ENCODE measurements at places on chromosomes 7 and 10. TPM values are rescaled to one million over a fixed set of nuclear protein-coding genes. Genes with fewer than 3 reads are reported as not detected.
A peak's percentile ranks its signal among the peaks of the same experiment; 100 is the strongest.

- no peak for DNase-seq
These were observed 474 bp upstream of the NSMCE4A start for GRCh38 chr10:121975295-121976086.

The DNAJB12 gene
- total RNA-seq: 23.1 TPM

GRCh38 chr7:139958599-139959284 is 104.0 kb downstream of the PARP12 start:
- no peak for DNase-seq

The GJC3 gene
- total RNA-seq: not detected

GRCh38 chr10:3987143-3987974 is 202.3 kb upstream of the KLF6 start:
- no peak for DNase-seq

GRCh38 chr10:3067859-3068179 is 471 bp downstream of the PFKP start:
- DNase-seq: no peak

DNA sequence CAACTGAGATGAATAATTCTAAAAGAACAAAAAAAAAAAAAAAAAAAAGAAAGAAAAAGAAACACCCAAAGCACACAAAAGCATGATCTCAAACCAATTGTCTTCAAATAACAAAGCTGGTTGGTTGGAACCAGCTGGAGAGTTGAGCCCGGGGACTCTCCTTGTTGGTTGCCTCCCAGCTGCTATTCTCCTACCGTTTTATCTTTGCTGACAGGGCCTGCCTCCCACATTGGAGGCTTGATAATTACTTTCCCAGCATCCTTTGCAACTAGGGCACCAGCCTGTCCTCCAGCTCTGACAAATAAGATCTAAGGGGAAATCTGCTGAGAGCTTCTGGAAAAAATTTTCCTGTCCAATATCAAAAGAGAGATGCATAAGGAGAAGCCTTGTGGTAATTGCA is 6.8 kb downstream of the PON1 start:
- DNase-seq: no peak

DNA sequence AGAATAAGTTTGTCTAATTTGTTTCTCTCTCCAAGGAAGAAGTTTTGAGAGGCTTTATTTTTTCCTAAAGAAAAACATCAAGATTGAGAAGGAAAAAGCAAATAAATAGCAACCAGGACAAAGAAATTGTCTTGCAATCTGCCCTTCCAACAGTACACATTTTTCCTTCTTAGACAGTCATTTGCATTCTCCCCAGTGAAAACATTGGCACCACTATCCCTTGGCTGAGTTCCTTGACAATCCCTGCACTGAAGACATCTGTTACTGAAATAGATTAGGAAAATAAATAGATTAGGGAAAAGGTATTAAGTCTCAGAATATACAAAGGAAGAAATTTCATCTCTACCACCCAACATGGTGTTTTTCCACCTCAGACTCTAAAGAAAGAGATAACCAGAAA is 12.2 kb upstream of the TMEM243 start:
- no peak for DNase-seq

GRCh38 chr10:21456160-21456559 is 69.3 kb downstream of the SKIDA1 start:
- DNase-seq: no peak

DNA sequence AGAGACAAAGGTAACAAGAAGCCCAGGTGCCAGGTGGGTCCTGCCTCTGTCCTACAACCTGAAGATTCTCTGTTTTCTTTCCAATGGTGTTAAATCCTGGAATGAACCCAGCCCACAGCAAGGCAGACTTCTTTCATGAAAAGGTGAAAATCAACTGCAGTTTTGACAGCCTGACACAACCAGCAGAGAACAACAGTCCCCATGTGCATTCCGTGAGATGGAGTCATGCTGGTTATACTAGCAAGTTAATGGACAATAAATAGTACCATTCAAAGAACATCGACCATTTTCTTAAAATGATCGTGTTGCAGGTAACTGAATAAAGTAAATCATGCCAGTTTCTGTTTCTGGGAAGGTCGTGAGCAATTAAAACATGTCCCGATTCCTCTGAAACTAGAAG is 131.5 kb downstream of the SFMBT2 start:
- DNase-seq: no peak

DNA sequence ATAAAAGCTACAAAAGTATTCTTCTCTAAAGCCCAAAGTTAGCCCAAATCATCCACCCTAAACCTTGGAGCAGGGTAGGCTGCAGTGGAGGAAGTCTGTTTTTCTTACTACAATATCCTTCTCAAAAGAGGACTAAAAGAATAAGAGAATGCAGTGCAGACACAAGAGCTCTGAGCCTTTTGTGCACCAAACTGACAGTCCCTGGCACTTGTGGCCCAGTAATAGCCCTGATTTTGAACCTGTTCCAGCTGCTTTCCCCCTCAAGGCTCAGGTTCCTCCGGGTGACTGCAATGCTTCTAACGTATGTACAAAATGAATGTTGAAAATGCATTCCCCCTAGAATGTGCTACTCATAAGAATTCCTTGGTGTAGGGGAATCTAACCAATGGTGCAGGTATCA is 154.4 kb downstream of the JAZF1 start:
- DNase-seq: no peak

GRCh38 chr7:19099924-19100323 is 17.5 kb downstream of the TWIST1 start:
- no peak for DNase-seq

GRCh38 chr7:39587393-39587792 is 21.2 kb downstream of the YAE1 start:
- no peak for DNase-seq

The ASB10 gene
- total RNA-seq: not detected

The TAS2R41 gene
- total RNA-seq: 2.6 TPM

The CYP3A4 gene
- 0.72 TPM for total RNA-seq

The AEBP1 gene
- total RNA-seq: 77.0 TPM

The CACNA2D1 gene
- total RNA-seq: 33.5 TPM

DNA sequence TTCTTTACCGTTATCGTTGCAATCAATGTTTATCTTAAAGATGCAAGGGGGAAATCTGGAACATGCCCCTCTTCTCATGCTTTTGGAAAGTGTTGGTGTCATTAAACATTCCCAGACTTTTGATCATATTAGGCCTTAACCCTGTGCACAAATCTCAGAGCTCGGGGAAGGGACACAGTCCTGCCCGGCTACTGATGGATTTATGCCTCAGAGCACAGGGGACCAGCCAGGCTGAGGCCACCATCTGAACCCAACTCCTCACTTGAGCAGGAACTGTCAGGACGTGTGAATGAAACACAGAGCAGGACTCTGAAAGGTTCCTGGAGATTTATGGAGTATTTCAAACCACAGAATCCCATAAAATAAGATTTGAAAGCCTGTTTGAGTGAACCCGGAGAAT is 132.0 kb upstream of the CXCL12 start:
- peak; percentile 56 for DNase-seq

DNA sequence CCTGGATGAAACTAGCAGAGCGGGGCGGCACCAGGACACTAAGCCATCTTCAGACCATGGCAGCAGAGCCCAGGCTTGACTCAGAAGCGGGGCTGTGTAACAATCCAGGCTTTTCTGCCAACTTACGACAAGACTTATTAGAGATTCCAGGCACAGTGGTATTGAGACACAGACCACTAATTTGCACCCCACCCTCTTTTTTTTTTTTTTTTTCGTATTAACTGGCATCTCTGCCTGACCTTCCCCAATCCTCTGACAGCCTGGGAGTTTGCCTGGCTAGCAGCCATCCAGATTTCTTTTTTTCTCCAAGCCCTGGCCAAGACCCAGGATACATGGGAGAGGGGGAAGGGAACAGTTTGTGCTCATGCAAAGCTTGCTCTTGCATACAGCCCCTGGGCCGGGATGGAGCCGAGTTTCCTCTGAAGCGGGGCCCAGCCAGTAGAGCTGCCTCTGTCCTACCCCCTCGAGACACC is 182.4 kb downstream of the PLXNA4 start:
- DNase-seq: peak; percentile 90

DNA sequence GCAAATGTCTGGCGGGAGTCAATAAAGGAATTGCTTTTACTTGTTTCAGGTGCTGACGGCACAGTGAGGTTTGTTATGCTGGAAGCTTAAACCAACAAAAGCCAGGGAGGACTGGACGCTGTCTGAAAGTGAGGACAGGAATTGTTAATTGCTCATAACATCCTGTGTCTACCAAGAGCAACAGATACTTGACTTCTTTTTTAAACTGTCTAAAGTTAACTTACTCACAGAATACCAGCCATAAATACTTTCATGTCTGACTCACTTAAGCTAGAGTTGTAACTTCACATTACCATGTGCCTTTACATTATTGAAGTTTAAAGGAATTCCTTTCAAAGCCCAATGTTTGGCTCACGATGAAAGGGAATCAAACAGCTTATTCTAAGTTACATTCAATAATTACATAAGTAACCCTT is 252.7 kb upstream of the SHH start:
- peak; percentile 87 for DNase-seq

The CYP51A1 gene
- total RNA-seq: 93.4 TPM

GRCh38 chr10:88292185-88292514 is 291.0 kb downstream of the RNLS start:
- no peak for DNase-seq

DNA sequence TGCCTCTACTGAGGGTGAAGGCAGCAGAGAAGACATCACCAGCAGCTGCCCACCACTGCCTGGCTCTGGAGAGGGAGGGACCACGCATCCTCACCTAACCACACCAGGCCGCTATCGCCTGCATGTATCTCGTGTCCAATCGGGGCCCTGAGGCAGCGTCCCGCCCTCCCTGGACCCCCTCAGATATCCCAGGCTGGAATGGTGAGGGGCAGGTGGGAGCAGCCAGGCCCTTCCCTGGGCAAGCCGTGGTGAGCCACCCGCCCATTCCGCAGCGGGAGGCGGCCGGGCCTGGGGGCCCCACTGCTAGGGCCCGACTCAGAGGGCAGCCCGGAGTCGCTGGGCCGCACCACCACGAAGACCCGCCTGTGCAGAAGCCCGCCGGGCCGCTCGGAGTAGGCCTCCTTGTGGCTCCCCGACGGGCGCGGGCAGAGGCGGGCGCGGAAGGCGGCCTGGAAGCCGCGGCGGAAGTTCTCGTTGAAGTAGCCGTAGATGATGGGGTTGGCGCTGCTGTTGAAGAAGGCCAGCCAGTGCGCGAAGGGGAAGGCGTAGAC is 21.6 kb upstream of the PPA1 start:
- DNase-seq: no peak

DNA sequence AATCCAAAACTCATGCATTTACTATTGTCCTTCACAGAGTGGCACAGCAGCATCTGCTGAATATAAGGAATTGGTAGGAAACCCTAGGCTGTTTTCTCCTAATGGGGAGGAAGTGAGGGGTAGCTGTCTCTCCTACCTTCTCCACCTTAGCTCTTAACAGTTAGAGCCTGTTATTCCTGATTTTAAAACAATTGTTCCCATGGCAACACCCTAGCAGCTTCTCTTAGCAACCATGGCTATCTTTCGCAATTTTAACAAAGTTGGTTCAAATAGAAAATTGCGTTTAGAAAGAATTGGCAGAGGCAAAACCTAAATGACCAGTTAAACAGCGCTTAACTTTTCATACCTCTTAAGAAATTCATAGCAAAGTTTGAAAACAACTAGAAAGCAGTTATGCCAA is 603.4 kb upstream of the AUTS2 start:
- no peak for DNase-seq

DNA sequence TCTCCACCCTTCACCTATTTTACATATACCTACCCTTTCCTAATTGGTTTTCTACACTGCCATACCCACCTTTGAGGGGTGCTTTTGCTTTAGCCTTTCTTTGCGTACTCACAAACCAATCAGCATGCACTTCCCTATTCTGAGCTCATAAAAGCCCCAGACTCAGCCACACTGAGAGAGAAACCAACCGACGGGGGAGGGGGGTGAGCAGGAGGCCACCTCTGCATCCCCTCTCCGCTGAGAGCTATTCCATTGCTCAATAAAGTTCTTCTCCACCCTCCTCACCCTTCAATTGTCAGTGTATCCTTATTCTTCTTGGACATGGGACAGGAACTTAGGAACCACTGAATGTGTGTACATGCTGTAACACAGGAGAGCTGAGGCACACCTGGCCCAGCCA is 9.0 kb upstream of the FKBP9 start:
- DNase-seq: no peak

GRCh38 chr7:90425376-90425775 is 22.1 kb downstream of the CLDN12 start:
- DNase-seq: no peak

The MMD2 gene
- total RNA-seq: 0.24 TPM

- peak; percentile 95 for DNase-seq
These were observed 716 bp downstream of the OGA start for GRCh38 chr10:101817337-101818118.

- no peak for DNase-seq
These were observed 40.5 kb upstream of the GSAP start for GRCh38 chr7:77456696-77457095.

GRCh38 chr7:71535616-71536015 is 403.7 kb downstream of the GALNT17 start:
- no peak for DNase-seq

GRCh38 chr7:2809903-2810625 is 34.0 kb downstream of the GNA12 start:
- DNase-seq: no peak

GRCh38 chr7:92460510-92460909 is 13.2 kb downstream of the GATAD1 start:
- DNase-seq: no peak

The CDC14C gene
- 2.6 TPM for total RNA-seq

GRCh38 chr10:70119623-70120022 is 13.0 kb downstream of the AIFM2 start:
- DNase-seq: no peak

DNA sequence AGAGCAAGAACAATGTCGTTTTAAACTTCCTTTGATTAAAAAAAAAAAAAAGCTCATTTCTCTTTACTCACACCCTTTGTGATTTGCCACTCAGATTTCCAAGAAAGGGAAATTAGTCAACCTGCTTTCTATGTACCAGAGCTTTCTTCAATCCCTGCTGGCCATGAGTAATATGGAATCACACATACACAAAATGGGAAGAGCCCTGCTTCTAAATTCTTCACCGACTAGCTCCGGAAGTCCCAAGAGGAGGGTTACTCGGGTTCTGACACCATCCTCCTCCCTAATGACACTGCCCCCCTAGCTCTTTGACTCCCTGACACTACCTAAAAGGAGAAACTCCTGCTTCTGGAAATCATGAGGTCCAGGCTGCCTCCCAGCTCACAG is 81.8 kb upstream of the SFMBT2 start:
- no peak for DNase-seq

The FKBP9 gene
- total RNA-seq: 209 TPM

- peak; percentile 31 for DNase-seq
These were observed 2.0 kb downstream of the IFRD1 start for GRCh38 chr7:112452102-112452888.

DNA sequence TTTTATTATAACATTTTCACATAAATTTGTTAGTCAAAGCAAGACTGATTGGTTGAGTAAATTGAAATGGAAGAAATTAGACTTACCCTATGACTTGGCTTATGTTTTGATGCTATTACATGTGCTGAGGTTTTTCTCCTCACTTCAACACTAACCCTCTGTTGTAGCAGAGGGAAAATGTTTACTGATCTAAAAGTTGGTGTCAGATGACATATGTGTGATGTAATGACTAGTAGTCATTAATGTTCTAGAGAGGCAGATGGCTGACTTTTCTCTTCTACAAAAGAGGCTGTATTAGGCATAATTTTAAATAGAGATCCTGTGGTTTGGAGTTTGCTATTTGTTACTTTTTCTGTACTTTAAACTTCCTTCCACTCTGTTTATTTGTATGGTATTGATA is 266.0 kb downstream of the BBS9 start:
- no peak for DNase-seq
